ENCODE measurements at places on chromosomes 4 and X.

- no peak for DNase-seq
These were observed 233.6 kb downstream of the PDHA2 start for GRCh38 chr4:96073461-96073860.

DNA sequence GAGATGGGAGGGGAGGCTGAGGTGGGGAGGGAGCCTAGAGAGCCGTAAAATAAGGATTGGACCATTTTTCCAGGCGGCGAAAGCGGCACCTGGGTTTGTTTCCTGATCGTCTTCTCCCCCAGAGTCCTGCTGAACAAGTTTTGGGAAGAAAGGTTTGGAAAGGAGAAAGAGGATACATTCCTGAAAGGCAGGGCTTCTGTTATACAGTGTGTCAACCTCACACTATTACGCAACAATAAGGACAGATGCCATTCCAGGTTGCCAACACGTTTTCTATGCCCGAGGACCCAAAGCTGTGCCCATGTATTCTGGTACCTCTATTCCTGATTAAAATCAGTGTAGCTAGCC, 658 bp downstream of the SCOC start:
- no peak for DNase-seq

DNA sequence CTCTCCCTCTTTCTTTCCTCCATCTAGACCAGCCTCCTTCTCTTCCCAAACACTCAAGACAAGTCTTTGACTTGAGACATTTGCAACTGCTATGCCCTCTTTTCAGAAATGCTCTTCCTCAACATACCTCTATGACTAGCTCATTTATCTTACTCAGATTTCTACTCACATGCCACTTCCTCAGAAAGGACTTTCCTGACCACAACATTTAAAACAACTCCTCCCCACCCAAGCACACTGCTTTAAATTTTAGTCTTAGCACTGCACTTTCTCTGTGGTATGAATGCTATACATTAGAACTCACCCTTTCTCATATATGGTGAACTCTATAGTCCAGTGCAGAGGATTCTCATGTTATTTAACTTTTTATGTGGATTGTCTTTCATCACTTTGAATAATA, 28.4 kb upstream of the SULT1E1 start:
- no peak for DNase-seq

DNA sequence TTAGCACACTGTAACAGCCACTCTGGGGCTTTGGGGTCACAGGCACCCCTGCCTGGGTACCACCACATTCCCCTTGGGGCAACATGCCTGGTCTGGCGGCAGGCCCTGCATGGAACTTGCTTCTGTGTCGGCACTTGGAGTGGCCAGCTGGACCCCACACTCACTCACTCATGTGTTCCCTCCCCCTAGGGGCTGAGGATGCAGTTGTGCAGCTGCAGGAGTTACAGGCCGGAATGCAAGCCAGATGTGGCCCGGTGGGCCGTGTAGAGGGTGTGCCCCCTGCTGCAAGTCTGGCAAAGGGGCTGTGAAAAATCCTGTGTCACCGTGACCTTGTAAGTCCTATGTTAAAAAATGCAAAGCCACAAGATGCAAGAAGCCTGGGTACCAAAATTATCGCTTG, 34.2 kb downstream of the ATXN3L start:
- no peak for DNase-seq

DNA sequence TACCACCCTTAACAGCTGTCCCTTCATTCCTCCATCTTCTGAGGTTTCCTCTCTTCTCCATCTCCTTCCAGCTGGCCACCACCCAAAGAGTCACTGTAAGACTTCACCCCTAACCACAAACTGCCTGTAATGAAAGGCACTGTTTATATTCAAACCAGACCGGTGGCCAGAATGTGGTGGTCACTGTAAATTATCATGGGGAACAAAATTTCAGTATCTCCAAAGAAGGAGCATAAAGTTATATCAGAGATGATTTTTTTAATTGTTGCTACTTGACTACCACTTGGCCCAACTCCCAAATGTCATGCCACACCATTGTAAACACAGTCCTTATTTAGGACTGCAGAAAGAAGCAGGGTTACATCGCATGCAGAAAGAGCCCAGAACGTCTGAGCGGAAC, 44.8 kb downstream of the SMARCA1 start:
- no peak for DNase-seq
